Epithelial cell of proximal tubule (primary cell): ENCODE measurements at places on chromosomes 2 and 18.

DNA sequence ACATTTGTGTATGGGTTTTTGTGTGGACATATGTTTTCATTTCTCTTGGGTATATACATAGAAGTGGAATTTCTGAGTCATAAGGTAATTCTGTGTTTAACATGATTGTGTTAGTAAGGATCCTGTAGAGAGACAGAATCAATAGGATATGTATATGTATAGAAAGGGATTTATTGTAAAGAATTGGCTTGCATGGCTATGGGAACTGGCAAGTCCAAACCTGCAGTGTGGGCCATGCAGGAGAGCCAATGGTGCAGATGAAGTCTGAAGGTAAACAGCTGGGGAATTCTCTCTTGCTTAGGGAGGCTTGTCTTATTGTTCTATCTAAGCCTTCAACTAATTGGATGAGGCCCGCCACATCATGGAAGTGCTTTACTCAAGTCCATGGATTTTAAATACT is 39.2 kb upstream of the IL1R2 start:
- DNase-seq = no peak

DNA sequence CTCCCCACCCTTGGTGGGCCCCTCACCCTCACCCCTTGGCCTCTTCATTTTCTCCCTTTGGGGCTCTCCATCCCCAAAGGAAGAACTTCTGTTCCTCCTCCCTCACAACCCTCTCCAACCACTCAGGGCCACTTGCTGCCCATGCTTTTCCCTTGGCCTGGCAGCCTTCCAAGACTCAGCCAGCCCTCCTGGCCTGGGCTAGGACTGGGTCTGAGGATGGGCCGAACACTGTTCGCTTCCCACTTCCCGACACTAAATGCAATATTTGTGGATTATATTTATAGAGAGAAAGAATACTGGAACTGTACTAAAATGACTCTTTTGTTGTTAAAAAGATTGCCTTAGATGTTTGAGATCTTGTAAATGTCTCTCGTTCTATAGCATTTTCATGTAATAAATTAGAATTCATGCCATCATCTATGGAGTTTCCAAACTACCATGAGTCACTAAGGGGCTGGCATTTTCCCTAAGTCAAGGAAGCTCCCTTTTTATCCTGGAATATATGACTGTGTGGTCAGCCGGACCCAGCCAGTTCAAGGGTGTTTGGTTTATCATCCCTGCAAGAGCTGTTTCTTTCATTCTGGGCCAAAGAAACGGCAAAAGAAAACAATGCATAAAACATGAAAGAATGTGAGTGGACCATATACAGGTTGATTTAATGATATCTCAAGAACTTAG is 3.8 kb downstream of the CXCR2 start:
- no peak for DNase-seq

GRCh38 chr2:197339496-197340220 is 29.1 kb upstream of the ANKRD44 start:
- DNase-seq = no peak

DNA sequence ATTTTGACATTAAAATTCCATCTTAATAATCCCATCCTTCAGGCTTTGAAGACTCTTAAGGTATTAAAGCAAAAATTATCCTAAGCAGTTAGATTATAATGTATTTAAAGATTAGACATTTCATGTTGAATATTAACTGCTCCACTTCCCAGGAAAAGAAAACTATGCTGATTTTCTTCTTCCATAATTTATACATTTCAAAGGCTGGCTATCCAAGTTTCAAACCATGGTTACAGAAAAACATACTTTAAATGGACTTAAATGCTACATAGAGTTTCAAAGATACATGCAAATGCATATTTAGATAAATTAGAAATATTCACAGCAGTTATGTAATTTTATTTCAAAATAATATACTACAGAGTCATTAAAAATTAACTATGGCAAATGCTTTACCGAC is 1505.6 kb upstream of the ZEB2 start:
- no peak for DNase-seq

- DNase-seq = no peak
These were observed 10.5 kb upstream of the IKZF2 start for GRCh38 chr2:213161759-213162515.
